KBM-7 (cell line): ENCODE measurements at places on chromosomes 7 and 10.
A peak's percentile ranks its signal among the peaks of the same experiment; 100 is the strongest.

DNA sequence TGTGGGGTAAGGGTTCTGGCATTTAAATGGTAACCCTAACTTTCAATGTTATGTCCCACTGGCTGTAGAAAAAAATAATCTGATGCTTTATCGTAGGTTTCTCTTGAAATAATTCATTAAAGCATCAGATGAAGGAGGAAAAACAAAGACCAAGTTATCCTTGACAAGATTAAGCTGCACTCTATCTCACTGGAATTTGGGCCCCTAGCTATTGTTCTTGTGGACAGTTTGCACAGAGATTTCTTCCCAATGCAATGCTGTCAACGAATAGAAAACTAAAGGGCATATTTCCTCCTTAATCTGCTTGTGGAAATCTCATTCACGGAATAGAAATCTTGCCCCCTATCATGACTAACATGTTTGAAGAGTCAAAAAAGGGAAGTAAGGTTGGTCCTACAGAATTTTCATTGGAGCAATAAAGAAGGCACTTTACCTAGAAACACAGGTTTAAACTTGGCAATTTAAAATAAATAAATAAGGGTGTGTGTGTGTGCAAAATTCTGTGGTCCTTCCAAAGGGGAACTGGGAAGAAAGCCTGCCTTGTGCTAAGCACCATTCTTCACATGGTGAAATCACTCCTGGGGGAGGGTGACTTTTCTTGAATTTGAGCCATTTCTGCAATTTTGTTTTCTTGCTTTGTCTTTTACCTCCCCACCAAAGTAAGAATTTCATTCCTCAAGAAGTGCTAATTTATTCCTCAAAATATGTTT is 242.8 kb downstream of the GLI3 start:
- DNase-seq: peak; percentile 11

DNA sequence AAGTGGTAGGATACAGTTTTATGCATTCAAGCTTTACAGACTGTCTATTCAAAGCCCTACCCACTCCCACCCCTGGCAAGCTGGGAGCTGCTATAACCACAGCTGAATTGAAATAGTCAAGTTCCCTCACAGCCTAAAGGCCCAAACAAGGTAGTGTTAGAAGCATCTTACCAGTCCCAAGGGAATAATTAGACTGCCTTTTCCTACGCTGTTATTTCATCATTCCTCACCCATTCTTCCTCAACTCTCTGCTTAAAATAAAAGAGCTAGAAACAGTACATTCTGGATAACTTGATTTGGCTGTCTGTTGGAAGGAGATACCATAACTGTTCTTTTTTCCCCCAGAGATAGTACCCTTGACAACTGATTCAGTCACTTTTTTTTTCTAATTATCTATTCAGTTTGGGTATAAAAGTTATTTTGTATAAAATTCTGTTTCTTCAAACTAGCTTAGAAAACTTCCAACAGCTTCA is 54.0 kb downstream of the RAPGEF5 start:
- no peak for DNase-seq

- no peak for DNase-seq
These were observed 747.3 kb downstream of the LRMDA start for GRCh38 chr10:76178532-76179292.

DNA sequence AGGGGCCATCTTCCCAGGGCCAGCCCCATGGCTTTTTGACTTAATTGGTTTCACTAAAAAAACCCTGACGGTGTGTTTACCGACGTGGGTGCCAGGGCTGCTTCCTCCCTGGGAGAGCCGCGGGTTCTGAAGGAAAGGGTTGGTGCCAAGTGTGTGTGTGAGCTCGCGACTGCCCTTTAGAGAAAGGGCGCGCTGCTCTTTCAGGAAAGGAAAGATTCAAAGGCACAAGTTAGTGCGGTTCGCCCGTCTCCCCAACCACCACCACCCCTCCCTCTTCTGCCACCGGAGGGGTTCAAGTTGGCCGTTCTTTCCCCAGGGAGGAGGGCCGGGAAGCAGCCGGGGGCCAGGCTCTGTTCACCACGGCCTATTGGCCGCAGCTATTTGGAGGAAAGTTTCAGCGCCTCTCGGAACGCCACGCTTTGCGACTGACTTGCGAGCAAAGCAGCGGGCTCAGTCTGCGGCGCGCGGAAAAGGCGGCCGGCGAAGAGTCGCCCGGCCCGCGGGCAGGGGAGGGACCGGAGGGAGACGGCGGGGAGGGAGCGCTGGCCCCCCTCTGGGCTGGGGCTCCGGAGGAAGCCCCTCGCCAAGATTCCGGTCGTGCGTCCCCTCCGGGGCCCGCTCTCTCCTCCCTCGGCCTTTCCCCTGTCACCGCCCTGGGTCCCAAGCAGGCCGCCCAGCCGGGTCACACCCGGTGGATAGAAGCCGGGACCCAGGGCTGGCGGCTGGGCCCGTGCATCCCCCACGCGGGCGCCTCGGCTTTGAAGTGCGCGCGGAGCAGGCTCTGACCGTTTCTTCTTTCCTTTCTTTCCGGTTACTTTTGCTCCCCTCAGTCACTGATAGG is 165.9 kb upstream of the PPP1R3A start:
- DNase-seq: peak; percentile 79

- DNase-seq: no peak
These were observed 13.4 kb downstream of the WDFY4 start for GRCh38 chr10:48697821-48698764.

DNA sequence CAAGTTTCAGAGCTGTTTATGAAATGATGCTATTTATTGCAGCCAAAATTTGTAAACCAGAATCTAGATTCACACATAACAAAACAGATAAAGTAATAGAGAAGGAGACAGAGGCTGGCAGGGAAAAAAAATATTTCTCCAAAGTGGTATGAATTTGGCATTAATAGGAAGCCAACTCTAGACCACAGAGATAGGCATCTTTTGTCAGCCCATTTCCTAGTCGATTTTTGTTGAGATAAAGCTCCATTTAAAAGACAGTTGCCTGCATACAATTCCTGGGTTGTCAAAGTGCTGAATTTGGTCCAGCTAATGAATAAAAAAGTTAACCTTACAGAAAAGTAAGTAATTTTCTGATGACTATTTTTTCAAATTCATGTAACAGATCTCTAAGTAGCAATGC is 219.3 kb downstream of the ELMO1 start:
- no peak for DNase-seq

GRCh38 chr10:133357285-133358161 is at the start of gene FUOM:
TSS of gene FUOM (minus strand) at chr10:133358019. CDS start at chr10:133358007, 12 bp downstream.
- peak; percentile 90 for DNase-seq

DNA sequence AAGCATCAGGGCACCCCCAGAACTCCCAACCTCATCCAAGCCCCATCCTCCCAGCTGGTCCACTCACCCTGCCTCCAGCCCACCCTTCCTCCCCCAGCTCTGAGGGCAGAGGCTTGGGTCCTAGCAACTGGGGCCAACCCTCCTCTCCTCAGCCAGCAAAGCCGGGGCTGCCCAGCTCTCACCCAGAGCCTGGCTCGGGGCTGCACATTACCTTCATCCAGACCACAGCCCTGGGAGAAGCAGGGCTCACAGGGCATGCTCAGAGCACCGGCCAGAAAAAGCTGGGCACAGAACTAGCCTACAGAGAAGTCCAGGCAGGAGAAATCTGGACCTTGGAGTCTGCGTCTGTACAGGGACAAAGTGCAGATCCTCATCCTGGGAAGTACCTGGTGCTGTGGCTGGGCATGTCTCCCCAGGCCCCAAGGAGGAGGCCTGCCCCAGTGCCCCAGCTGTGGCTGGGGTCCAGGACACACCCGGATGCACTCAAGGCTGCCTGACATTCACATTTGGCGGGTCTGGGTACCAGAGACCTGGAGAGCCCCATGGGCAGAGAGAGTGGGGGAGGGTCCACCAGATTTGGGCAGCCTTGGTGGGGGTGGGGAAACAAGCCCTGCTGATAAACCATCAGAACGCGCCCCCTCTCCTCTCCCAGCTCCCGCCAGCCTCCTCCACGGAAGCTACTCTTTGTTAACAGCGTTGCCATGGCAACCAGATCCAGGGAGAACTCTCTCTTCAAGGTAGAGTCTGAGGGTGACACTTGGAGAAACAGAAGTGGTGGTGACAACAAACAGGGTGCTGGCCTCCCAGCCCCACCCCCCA is 5.1 kb downstream of the RASGEF1A start:
- no peak for DNase-seq

DNA sequence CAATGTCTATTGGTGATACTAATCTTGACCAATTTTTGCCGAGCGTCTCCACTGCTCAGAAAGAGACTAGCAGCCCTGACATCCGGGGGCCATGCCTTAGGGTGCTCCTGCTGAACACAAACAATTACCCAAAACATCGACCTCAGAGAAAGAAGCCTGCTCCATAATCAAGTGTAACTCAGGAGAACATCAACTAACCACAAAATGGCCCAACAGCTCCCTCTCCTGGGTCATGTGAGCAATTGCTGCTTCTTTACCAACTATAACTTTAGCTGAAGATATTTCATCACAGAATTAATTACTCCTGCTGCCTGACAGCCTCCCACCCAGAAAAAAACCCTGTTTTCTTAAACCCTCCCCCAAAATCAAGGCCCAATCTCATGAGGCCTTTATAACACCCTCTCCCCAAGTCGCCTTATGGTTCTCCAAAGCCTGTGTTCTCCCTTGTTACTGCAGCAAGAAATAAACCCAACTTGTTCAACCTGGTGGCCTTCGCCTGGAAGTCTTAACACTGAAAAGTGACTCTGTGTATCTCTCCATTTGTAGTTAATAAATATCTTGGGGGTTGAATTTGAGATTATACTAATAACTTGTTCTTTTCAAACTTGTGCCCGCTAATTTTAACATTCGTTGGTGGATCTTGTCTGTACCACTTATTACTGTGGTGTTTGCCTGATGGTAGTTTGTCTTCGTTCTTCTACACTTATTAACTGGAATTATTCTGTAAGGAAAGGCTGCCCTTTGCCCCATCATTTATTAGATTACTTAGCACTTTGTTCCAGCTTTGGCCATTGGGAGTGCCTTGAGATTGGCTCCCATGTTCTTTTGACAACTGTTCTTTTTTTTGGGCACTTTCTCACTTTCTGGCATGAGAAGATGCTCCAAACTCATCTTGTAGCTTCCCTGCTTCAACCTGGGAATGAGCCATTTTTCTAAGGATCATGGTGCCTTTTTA is 21.2 kb upstream of the RAMP3 start:
- DNase-seq: peak; percentile 72
